T-helper 17 cell (primary cell): ENCODE measurements at places on chromosomes 5 and 9.

- no peak for DNase-seq
These were observed 45.4 kb downstream of the ALDH1A1 start for GRCh38 chr9:72907421-72907820.

DNA sequence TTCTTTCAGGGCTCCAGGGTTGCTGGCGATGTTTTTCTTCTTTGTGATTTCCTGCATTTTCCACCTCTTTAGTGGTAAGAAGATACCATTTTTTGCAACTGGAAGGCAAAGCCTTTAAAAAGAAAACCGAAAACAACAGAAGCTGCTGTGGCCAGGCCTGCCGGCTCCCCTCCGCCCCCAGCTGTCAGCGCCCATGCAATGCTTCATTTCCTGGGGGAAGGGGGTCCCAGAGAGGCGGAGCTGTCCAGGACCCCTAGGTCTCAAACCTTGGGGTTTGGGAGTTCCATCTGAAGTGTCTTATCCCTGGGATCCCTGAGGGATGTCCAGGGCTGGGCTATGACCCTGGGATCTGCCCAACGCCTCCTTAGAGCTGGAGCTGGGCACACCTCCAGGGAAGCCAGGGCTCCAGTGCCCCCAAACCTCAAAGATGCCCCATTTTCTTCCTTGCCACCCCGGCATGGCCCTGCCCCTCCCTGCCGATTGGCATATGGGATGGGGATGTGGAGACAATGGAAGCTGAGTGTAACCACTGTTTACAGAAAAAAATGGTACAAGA, 257.2 kb upstream of the MVB12B start:
- DNase-seq, result no peak

- no peak for DNase-seq
These were observed 584.1 kb downstream of the CCDC171 start for GRCh38 chr9:16136961-16137360.

DNA sequence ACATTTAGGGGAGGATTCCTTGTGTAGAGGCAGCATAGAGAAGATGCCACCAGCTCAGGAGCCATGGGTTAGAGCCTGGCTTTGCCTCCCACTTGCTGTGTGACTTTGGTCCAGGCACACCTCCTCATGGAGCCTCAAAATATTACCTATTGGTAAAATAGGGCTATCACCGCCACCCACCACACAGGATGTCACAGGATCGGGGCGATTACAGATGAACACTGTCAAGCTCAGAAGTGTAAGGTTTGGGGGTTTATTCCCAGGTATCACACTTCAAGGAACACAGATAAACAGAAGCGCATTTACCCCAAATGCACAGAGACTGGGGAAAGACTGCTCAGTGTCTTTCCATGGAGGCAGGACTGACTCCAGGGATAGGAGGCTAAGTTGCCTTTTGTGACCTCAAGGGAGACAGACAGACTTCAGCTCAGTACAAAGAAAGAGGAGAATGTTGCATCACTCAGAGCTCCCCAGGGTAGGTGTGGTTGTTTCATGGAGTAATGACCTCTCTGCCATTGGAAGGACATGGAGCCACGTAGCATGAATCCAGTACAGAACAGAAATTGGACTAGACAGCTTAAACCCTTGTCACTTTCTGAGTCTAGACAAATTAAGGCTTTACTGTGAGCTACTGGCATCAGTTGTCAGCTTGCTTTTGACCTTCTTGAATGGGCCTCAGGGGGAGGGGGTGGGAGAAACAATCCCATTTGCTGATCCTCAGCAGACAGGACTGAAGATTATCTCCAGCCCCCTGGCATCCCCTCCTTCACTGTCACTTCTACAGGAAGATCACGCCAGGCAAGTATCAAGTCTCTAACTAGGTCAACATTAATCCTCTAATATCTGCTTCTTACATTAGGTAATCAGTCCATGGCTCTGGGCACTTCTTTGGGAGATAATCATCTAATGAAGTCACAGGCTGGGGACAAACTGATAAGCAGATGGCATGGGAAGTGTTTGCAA, 6.5 kb downstream of the TRAF1 start:
- no peak for DNase-seq

- no peak for DNase-seq
These were observed 11.1 kb upstream of the RXRA start for GRCh38 chr9:134314950-134315715.

DNA sequence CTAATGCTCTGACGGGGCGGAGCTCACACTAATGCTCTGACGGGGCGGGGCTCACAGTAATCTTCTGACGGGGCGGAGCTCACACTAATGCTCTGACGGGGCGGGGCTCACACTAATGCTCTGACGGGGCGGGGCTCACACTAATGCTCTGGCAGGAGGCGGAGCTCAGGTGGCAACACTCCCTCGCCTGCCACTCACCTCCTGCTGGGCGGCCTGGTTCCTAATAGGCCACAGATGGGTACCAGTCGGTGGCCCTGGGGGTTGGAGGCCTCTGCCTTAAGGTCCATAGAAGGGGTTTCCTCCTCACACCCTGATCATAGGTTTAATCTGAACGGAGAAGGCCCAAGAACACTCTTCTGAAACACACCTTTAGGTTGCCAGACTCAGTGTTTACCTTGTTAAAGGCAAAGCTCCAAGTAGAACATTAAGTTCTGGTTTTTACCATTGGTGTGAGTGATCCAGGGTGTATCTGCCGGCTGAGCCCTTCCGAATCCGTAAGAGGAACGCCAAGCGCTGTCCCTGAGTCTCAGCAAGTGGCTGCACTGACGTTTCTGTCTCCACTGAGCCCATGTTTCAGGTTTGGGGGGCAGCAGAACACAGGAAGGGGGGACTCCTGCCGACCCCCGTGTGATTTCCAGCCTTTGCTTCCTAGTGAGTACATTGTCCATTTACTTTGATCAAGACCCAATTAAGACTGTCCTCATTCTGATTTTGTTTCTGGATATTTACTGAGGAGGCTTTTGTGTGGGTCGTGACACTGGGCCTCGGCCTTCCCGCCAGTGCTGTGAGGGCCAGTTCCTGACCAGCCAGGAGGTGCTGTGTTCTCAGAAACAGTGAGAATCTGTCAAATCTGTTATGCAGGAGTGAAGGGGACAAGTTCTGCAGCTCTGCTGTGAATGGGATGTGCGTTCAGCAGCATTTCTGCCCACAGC, 24.6 kb upstream of the LRRC14B start:
- DNase-seq, result no peak

- DNase-seq, result no peak
These were observed 10.8 kb downstream of the TCF7 start for GRCh38 chr5:134125039-134126015.

DNA sequence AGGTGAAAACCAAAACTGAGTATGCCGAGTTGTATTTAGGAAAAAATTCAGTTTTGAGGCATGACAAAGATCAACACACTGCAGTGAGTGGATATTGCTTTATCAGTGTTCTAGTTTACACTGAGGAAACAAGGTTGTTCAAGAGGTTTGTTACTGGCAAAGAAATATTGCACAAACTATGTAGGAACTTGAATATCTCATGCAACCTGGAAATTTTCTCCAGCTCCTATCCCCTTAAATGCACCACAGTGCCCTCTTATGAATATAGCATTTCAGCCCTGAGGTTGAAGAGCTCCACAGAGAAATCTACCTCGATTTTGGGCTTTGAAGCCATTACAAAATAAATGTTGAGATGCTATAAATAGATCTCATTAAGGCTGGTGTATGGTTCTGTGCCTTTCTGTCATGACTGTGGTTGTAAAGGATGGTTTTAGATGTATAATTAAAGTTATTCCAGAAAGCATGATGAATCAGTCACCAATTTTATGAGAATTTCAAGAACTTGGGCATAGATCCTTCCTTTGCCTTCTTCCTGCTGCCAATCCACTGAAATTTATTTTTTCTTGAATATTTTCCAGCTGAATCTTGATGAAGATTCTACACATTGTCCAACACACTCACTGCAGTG, 159.3 kb downstream of the SPATA31D1 start:
- no peak for DNase-seq

- no peak for DNase-seq
These were observed 567.2 kb downstream of the PTPRD start for GRCh38 chr9:10045598-10045997.

- DNase-seq, result no peak
These were observed 22.7 kb downstream of the SWI5 start for GRCh38 chr9:128298535-128299482.

DNA sequence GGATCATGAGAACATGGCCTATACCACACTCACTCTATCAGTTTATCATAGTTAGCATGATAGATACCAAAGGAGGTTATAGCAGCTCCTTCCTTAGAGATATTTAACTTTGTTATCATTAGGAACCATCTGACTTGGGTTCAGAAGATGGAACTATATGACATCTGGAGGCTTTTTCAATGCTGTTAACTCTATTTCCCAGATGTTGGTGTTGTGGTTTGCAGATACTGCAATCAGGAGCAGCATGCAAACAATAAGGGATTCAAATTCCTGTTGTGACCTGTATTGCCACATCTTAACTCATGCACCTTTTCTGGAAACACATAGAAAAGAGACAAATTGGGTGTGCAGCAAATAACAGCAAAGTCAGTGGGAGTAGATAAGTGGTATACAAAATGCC, 201.7 kb downstream of the NNT start:
- DNase-seq, result no peak
